Sigmoid colon (tissue), 7 donors: ENCODE measurements at places on chromosomes 7 and 10. TPM values are rescaled to one million over a fixed set of nuclear protein-coding genes. Genes with fewer than 3 reads are reported as not detected.
A peak's percentile ranks its signal among the peaks of the same experiment; 100 is the strongest.

DNA sequence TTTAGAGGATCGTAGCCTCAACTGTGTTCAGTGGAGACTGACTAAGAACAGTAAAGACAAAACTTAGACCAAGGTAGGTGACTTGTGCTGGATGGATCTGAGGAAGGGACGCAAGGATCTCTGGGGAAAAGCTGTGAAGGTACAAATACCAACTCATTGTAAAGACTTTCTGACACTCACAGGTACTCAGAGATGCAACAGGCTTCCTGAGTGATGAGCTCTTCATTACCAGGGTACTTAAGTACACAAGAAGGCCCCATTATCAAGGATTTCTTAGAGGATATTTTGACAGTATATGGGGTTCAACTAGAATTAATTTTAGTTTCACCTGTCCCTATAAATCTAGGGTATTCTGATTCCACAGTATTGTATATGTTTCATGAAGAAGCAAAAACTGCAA is 440.7 kb downstream of the PLXDC2 start:
- no peak for DNase-seq

DNA sequence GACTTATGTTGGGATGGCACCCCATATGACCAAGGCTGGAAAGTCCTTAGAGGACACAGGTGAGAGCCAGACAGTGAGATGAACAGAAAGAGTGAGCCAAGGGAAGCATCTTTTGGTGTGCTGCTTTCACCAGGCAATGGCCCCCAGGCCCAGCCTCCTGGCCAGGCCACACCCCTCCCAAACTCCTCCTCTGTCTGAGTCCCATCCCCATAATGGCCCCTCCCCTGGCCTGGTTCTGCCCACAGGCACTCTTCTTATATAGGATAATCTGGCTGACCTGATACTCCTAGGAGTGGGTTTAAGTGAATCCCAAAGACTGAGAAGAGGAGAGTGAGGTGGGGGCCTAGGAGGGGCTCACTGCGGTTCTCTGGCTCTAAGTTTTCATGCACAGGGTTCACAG is 252.5 kb downstream of the RPS24 start:
- DNase-seq: peak; percentile 49

GRCh38 chr10:125607689-125608290 is 75.2 kb downstream of the TEX36 start:
- DNase-seq: no peak

DNA sequence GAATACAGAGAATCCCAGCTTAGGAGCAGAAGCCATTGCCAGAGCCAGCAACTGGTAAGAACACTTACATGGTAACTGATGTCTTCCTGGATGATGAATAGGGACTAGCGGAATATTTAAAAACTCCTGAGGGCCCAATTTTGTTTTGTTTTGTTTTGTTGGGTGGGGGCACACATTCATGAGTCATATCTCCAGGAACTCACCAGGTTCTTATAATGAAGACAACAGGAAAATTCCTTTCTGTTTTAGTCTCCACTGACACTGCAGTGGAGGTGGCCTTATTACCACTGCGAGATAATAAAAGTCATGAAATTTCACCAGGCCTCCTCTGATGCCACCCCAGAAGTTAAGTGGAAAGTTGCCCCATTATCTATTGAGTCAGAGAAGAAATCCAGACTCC is 6.6 kb upstream of the CUZD1 start:
- DNase-seq: no peak

GRCh38 chr7:77542409-77542808 is 5.3 kb downstream of the PTPN12 start:
- DNase-seq: no peak

Gene DDC
- total RNA-seq: not detected

Gene NME8
- total RNA-seq: 0.36 TPM

DNA sequence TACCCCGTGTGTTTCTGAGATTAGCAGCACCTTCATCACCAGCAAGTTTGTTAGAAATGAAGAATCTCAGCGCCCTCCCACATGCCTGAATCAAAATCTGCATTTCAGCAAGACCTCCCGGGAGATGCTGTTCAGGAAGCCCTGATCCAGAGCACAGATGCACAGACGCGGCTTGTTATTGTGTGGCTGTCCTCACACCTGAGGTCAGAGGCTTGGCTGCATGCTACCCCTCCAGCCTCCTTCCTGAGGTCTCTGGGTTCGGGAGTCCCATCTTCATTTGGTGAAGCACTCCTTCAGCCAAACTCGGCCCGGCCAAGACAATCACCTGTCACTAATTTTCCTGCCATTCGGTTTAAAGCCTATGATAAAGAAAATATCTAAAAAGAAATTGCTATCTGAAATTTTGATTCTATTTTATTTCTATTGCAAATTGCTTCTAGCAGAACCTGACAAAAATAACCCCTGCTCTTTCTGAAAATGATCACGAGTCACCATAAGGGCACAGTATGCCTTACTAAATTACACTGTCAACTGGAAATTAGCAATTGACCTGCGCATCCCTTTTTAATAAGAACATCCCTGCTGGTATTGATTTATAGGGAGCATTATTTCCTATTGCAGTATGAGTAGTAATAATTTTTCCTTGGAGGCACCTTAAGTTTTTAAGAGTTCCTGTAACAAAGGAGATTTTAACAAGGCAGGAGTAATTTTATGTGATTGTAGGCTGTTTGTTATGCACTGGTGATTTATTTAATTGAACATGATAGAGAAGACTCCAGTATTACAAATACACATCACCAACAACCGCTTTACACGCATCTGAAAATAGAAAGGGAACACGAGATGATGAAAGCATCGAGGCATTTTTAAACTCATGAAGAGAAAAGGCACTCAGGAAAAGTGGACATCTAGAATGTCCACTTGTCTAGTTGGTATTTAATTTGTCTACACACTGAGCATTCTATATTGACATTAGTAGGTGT is 49.5 kb downstream of the VSTM2A start:
- DNase-seq: no peak

Gene RARRES2
- total RNA-seq: 342 TPM
